ENCODE measurements at places on chromosomes 3 and 15.

DNA sequence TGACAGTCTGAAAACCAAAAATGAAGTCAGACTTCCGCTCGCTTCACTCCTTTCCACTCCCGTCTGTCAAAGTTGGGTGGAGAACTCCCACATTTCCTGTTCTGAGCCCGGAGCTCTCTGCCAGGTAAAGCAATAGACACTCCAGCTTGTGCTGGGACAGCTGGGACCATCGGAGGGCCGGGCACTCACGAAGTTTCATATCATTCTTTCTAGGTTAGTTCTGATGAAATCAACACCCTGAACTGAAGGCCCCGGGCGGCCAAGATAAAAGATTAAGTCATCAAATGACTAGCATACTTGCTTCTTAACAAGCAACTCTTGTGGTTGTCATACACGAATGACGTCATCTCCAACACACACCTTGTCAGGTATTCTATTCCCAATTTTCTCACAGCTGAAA lies 42.1 kb downstream of the MAGI1 start:
- peak; percentile 39 for DNase-seq

- DNase-seq, result no peak
Measured at GRCh38 chr3:194967151-194968117, 281.8 kb downstream of the FAM43A start.

DNA sequence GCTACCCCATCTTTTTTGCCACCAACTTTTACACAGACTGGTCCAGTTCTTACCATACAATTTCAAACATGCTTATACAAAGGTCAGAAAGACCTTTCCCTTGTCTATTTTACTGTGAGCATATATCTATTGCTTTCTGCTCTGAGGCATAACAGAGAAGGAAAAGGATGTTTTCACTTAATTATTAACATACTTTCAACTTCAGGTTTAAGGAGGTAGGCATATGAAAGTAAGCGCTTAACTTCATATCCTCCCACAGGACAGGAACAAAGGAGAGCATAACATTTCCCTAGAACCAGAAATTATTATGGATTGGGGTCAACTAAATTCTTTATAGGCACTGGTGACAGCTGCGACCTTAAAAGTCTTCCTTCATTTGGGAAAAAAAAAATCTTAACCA lies 1.1 kb downstream of the MYEF2 start:
- DNase-seq, result no peak

GRCh38 chr3:129618186-129618820 lies 11.8 kb upstream of the PLXND1 start:
- DNase-seq, result no peak

GRCh38 chr15:70672081-70672480 lies 91.3 kb downstream of the UACA start:
- no peak for DNase-seq

GRCh38 chr3:184249412-184250166 lies at the start of gene EEF1AKMT4:
Gene EEF1AKMT4, plus strand, starts transcription at chr3:184249672. Its CDS starts 23 bp downstream, at chr3:184249695.
- peak; percentile 99 for DNase-seq

DNA sequence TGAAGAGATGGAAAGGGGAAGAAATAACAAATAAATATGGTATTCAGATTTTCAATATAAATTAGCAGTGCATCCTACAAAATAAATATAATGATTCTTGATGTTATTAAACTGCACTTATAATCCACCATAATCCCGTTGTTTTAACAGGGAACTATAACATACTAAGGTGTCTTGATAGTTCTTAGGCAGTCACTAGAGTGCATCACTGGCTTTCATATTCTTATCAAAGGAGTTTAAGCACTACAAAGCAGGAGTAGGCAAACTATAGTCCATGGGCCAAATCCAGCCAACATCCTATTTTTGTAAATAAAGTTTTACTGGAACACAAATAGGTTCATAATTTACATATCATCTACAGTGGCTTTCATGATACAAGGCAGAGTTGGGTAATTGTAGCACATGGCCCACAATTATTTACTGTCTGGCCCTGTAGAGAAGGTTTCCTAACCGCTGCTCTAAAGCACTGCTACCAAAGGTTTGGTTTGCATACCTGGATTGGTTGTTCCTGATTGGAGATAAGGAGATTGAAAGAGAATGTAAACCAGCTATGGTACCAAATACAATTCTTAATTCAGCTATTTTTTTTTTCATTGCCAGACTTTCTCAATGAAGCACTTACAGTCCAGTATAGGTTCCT lies 104.3 kb downstream of the ZNF280D start:
- no peak for DNase-seq

- no peak for DNase-seq
Measured at GRCh38 chr3:156161172-156161571, 40.8 kb downstream of the KCNAB1 start.

DNA sequence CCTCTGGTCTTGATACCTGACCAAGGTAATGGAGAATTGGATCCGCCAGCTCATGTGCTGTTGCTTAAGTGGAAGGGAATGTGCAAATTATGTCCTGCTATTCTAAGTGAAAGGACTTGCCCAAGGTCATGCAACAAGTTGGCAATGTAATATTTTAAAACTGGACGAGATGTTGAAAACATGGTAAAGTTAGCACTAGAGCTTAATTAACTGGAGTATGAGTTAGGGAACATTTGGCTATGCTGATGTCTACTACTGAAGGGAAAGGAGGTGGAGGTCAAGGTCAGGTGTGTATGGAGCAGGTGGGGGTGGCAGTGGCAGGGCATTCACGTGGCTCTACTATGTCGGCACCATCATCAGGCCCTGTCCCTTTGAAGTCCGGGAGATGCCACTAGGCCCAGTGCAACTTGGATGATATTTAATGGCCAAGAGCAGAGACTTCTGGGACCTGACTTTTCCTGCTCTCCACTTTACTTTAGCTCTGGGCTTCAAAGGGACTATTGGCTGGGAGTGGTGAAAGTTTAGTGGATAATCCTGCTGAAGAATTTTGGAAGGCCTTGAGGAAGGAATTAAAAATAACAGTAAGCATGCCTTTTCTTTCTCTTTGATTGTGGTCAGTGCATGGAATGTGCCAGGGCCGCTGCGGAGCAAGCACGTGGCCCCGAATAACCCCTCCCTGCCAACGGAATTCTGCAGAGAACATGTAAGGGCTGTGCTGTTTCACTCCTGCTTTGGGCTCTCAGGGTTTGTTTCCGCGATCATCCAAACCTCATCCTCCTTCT lies 14.9 kb downstream of the SMAD3 start:
- peak; percentile 72 for DNase-seq

GRCh38 chr3:155453512-155453911 lies 160.0 kb upstream of the STRIT1 start:
- no peak for DNase-seq

- no peak for DNase-seq
Measured at GRCh38 chr3:14137445-14137844, 12.6 kb downstream of the TMEM43 start.

GRCh38 chr15:77409259-77410156 lies 10.4 kb downstream of the PEAK1 start:
- no peak for DNase-seq

DNA sequence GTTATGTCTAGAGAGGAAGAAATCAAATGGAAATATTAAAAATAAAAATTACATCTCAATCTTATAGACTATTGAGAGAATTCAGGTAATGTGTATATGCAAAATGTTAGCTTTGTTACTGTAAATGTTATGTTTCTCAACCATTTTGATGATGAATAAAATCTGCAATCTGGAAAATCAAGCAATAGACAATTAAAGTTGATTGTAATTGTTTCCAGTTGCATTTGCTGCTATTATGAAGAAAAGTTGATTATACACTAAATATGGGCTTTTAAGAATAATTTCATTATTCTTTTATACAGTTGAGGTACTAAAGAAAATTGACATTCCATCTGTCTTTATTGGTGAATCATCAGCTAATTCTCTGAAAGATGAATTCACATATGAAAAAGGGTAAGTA lies 68.9 kb downstream of the PFN2 start:
- no peak for DNase-seq

DNA sequence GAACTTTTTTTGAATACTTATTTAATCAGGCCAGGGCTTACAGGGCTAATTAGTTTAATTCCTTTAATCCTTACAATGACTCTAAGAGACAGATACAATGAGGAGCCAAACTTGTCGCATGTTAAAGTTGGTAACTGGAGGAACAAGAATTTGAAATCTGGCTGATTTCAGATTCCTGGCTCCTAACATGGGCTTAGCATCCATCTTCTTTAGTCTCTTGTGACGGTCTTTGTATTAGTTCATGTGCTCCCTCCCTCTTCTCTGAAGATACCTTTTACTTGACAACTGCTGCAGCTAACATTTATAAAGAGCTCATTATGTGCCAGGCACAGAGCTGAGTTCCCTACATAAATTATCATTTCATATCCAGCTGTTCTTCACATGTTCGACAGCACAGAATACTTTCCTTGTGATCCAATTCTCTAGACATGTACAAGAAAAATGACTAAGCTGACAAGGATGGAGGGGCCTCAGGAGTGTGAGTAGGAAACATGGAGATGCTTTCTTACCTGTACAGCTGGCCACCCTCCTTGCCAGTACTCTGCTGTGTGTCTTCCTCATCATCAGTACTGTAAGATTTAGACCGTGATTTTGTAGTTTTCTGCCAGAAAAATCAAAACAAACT lies 206.8 kb upstream of the STRIT1 start:
- DNase-seq, result no peak

- no peak for DNase-seq
Measured at GRCh38 chr3:5277612-5278236, 90.2 kb downstream of the EDEM1 start.

DNA sequence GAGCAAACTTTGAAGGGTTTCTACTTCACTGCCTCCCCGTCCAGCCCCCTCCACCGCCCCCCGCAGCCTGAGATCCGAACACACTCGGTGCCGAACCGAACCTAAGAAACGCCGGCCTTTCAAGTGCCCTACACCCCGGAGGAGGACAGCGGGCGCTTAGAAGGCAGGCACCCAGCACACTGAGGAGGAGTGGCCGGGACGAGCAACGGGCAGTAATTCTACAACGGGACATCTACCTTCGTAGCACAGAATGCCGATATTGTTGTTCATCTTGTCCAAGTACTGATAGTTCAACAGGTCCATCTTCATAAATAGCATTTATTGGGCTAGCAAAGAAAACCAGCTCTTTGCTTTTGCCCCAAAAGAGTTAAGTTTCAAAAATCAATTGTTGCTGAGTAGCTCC lies 513 bp downstream of the VGLL4 start:
- DNase-seq, result peak; percentile 43

DNA sequence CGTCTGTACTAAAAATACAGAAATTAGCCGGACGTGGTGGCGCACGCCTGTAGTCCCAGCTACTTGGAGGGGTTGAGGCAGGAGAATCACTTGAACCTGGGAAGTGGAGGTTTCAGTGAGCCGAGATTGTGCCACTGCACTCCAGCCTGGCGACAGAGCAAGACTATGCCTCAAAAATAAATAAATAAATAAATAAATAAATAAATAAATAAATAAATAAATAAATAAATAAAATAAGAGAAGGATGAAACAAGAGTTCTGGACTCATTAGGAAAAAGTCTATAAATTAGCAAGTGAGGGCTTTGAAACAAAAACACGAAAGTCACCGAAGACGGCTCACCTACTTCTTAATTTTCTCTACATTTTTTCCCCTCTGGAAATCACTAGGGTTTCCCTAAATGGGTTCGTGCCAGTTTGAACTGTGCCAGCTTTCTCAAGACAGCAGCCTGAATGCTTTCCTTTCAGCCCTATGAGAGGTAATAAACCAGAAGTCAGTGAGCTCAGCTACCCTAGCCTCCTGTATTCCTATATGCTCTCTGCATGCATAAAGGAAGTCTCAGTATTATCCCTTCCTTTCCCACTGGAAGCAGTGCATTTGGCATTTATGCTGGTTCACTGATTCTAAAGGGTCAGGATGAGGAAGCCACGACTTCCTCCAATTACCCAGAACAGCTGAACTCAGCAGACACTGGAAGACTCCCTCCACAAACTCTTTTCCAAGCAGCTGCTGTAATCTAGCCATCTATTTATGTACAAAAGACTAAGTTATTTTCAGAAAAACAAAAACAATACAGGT lies 266.9 kb downstream of the ZBBX start:
- DNase-seq, result no peak

- DNase-seq, result no peak
Measured at GRCh38 chr3:184636741-184637316, 75.0 kb downstream of the MAGEF1 start.

DNA sequence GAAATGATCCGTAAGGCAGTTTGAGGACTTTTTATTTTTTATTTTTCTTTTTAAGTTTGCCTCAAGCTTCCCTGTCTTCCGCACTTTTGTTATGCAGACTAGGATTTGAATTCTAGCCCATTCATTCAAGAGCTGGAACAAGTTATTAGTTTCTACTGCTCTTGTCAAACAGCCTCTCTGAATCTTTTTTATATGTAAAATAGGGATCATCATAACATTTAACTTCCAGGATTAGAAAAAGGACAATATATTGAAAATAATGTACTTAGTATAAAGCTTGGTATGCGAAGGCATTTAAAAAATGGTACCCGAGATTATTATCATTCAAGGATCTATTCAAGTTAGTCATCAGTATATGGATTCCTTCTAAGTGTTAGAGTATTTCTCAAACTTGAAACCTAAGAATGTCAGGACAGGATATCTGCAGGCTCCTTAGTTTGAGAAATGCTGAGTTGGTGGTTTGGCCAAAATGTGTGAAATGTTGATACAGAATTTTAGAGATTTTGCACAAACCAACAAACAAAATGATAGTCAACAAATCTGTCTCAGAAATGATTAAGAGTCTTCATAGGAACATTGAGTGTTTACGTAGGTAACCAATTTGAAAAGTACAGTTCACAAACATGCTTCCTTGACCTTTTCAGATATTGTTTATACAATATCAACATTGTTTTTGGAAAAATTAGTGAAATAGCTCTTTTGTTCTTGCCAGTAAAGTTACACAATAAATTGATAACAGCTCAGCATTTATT lies 40.5 kb upstream of the IGSF10 start:
- DNase-seq, result no peak

GRCh38 chr15:67548862-67549651 lies 6.6 kb downstream of the MAP2K5 start:
- DNase-seq, result no peak

DNA sequence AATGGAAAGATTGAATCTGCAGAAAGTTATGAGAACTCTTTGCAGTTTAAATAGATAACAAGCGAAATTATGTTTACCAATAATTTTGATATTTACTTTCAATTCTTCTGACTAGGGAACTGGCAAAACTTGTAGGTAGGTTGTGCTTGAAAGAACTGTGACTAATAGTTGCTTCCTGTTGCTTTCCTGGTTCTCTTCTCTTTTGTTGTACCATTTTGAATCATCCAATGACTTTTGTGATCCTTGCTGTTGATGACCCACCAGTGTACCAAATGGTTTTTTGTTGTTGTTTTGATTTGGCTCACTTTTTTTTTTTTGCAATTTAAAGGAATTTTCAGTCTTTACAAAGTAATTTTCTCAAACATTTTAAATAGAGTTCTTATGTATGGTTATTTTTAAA lies 64.9 kb upstream of the DCBLD2 start:
- DNase-seq, result no peak

DNA sequence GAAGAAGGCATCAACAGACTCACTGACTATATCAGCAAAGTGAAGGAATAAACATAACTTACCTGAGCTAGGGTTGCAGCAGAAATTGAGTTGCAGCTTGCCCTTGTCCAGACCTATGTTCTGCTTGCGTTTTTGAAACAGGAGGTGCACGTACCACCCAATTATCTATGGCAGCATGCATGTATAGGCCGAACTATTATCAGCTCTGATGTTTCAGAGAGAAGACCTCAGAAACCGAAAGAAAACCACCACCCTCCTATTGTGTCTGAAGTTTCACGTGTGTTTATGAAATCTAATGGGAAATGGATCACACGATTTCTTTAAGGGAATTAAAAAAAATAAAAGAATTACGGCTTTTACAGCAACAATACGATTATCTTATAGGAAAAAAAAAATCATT lies 17.8 kb downstream of the LMOD3 start:
- DNase-seq, result no peak

GRCh38 chr3:30855400-30856292 lies 38.8 kb downstream of the GADL1 start:
- no peak for DNase-seq

Measured in body of pancreas (tissue), 4 donors.